ENCODE measurements at places on chromosomes 16 and 17. TPM values are rescaled to one million over a fixed set of nuclear protein-coding genes. Genes with fewer than 3 reads are reported as not detected.

Gene KRT33A
- not detected for total RNA-seq

Gene COTL1
- total RNA-seq, result 140 TPM

Gene DHRS7B
- 13.3 TPM for total RNA-seq

Gene VMO1
- total RNA-seq, result 0.51 TPM

- DNase-seq, result no peak
These were observed 887.3 kb downstream of the CDH8 start for GRCh38 chr16:61148930-61149329.

GRCh38 chr17:58284613-58285421 lies 4.1 kb upstream of the MPO start:
- no peak for DNase-seq

- peak; percentile 75 for DNase-seq
These were observed 3.8 kb downstream of the NTHL1 start for GRCh38 chr16:2043667-2044451.

DNA sequence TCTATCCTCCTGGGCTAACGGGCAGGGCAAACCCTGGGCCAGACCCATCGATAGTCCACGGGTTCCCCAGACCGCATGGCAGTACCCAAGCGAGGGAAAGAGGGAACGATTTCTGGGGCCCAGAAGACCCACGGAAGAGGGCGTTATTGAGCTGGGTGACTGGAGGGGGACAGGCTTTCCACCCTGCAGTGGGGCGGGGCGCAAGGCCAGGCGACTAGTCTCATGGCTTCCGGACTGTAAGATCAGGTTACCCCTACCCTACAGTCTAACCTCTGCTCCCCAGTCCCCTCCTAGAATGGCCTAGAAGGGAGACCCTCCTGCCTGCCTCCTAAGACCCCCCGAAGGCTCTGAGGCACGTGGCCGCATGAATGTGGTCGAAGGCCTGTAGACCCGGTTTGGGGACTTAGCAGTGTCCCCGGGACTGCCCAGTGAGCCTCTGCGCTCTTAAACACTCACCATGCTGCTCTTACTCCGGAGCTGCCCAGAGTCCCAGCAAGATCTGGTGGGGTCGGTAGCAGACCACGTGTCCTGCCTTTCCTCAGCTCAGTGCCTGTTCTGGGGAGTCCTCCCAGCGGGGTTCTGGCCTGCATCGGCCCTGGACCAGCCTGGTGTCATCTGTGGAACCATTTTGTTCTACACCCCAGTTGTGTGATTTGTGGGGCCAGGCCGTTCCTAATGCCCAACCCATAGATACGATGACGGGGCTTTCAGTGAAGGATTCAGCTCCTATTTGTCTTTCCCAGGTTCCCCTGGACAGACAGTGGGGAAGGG lies 13.2 kb upstream of the AURKB start:
- DNase-seq, result peak; percentile 57

- DNase-seq, result no peak
These were observed 8.8 kb downstream of the MYO19 start for GRCh38 chr17:36525888-36526287.

- no peak for DNase-seq
These were observed 297.5 kb upstream of the FOXF1 start for GRCh38 chr16:86212706-86213436.

DNA sequence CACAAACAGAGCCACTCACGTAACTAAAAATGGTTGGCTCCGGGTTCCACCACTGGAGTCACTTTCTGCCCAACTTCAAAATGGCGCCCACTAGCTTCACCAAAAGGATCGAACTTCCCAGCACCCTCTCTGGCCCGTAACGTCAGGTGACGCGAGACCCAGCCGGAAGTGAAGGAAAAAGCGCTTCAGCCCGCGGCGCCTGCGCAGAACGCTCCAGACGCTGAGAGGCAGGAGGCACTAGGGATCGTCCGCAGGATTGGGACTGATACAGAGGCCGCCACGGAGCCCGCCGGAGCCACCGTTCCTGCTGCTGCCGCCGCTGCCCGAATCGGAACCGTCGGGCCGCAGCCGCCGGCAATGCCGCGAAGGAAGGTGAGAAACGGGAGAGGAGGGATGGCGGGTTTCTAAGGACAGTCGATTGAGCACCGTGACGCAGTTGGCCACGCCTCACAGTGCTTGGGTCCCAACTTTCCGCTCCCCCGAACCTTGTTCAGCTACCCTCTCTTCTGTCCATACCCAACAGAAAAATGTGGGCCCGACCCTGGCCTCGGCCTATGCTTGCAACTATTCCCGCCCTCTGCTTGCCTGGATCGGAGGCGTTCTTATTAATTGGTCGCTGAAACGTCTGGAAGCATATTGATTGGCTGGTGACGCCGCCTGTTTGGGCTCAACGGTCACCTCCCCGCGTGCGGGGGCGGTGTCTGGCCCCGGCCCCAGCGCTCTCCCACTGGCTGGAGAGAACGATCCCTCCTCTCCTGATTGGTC lies at the start of gene KAT7:
TSS of gene KAT7 (plus strand) at position 204 of the 765 bp plus-strand sequence. CDS start at position 358, 154 bp downstream.
- peak; percentile 100 for DNase-seq

GRCh38 chr17:58233543-58233942 lies 4.8 kb upstream of the LPO start:
- DNase-seq, result no peak

- no peak for DNase-seq
These were observed 85.9 kb upstream of the TOB1 start for GRCh38 chr17:50952013-50952412.

GRCh38 chr17:57905875-57906455 lies 49.2 kb downstream of the CUEDC1 start:
- no peak for DNase-seq

GRCh38 chr17:74211141-74211911 lies 2.0 kb upstream of the TTYH2 start:
- DNase-seq, result no peak

DNA sequence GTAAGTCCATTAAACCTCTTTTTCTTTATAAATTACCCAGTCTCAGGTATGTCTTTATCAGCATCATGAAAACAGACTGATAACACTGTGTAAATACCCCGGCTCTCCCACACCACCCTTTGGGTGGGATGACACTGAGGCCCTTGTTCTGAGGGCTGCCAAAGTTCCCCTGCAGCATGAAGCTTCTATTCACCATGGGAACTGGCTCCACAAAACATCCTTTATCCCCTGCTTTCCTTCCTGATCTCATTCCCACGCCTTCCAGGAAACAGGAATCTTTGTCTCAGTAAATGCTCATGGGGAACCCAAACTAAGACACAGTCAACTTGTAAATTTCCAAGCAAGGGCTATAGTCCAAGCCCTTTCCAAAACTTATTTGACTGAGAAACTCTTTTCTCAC lies 88.4 kb downstream of the ABCC12 start:
- no peak for DNase-seq

GRCh38 chr17:60390925-60391470 lies 935 bp downstream of the USP32 start:
- DNase-seq, result peak; percentile 71
